ENCODE measurements at places on chromosomes 1 and 21.

DNA sequence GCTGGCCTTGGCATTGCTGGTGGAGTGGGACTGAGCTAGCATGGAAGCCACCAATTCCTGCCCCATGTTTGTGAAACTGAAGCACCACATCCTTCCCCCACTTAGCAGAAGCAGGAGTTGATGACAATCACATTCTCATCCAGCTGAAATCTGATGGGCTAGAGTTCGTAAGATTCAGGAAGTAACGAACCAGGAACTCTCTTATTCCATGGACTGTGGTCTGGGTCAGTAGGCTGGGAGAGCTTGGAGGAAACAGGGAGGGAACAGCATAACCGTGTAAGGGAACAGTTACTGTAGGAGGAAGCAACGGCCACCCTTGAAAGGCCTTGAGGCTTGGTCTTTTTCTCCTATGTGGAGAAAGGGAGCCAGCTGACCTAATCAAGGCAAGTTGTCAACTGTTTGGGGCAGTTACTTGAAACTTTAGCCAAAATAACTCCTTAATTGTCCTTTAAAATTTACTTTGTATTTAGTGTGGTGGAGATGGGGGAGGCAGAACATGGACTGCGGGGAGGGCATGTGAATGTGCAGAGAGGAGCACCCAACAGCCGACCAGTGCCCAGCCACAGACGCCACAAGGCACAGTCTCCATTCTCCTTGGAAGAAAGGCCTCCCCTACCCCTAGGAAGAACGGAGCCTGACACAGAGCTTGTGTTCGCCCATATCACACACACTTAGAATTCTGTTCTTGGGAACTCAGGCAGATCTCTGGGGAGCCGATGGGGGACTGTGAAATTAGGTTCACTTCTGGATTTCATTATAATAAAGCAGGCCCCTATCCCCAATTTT lies 2.0 kb upstream of the COQ8A start:
- no peak for DNase-seq
- H3K27me3 ChIP-seq: no peaks in the 10 kb centered on the region
- H3K27ac ChIP-seq: peak overlapping the region; percentile 96
- peaks cover 23% of the 10 kb centered on the region for H3K4me1 ChIP-seq
- H3K4me3 ChIP-seq: peak overlapping the region; percentile 84

GRCh38 chr1:45953934-45954847 lies 150.8 kb downstream of the MAST2 start:
- no peak overlapping the region for H3K4me3 ChIP-seq
- H3K4me1 ChIP-seq: no peaks in the 10 kb centered on the region
- no peak overlapping the region for H3K27ac ChIP-seq
- no peaks in the 10 kb centered on the region for H3K36me3 ChIP-seq

DNA sequence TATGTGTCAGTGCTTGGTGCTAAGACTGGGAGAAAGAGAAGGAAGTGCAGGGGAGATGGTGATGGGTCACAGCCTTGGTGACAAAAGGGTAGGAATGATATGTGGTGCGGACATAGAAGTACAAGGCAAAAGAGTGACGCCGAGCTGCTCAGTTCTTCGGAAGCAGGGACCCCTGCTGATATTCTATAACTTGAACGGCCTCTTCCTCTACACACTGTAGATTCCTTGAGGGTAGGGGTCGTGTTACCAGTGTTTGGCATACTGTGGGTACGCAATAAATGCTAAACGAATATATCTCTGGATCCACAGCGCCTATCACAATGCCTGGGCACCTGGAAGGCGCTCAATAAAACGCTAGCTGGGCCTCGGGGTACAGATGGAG lies 488 bp downstream of the DBT start:
- no peaks in the 10 kb centered on the region for H3K36me3 ChIP-seq
- H3K27me3 ChIP-seq: peaks cover 6% of the 10 kb centered on the region
- DNase-seq: no peak
- no peak overlapping the region for H3K27ac ChIP-seq
- no peak overlapping the region for H3K4me3 ChIP-seq

DNA sequence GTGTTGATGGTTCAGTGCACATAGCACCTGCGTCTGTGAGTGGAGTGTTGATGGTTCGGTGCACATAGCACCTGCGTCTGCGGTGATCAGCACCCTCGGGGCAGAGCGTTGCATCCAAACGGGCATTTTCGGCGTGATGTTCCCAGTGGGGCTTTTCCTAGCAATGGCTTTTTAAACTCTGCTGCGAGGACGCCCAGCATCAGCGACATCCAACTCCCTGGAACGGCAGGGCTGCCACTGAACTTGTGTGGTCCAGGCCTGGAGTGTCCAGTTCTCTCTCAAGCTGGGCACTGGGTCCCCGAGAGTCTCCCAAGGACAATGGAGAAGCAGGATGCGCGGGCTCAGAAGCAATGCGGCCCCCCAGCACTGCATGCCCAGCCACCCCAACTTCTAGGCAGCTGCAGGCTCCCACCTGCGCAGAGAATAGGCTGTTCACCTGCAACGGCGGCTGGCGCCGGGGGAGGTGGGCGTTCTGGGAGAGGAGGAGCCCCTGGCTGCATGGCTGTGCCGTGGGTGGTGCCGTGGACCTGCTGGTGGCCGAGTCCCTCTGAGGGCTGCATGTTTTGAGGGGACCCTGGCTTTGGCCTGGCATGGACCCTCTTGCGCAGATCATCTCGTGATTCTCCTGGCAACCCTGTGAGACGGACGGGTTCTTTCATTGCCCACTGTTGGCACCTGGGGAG lies 10.1 kb upstream of the C1orf174 start:
- H3K27ac ChIP-seq: no peak overlapping the region
- peaks cover 13% of the 10 kb centered on the region for H3K4me1 ChIP-seq
- DNase-seq: no peak
- H3K4me3 ChIP-seq: no peak overlapping the region
- no peaks in the 10 kb centered on the region for H3K36me3 ChIP-seq
- H3K27me3 ChIP-seq: no peaks in the 10 kb centered on the region

DNA sequence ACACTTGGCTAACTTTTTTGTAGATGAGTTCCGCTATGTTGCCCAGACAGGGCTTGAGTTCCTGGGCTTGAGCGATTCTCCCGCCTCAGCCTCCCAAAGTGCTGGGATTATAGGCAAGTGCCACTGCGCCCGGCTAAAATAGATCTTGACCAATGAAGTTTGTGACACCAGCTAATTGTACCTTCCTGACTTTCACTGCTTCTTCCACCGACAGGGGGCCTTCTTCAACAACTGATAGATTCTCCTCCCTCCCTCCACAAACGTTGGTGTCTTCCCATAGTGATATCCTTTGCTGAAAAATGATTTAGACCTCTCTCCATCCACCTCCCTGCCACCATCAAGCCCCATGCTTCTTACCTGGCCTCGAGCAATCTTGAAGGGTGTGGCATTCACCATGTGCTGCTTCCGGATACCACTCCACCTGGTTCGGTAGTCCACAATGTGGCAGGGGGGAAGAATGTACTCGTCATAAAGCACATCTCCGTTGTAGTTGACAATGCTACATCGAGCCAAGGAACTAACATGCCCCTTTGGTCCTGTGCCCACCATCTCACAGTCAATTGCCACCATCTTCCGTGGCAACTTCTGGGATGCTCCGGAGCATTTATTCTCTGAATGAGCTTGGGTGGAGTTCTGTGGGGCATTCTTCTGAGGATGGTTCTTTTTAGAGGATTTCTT lies 1.6 kb upstream of the METTL25B start:
- H3K27ac ChIP-seq: no peak overlapping the region
- no peaks in the 10 kb centered on the region for H3K27me3 ChIP-seq
- H3K36me3 ChIP-seq: peaks cover 39% of the 10 kb centered on the region
- no peak overlapping the region for H3K4me3 ChIP-seq

GRCh38 chr1:200258447-200259375 lies 151.1 kb downstream of the ZNF281 start:
- H3K36me3 ChIP-seq: no peaks in the 10 kb centered on the region
- H3K4me3 ChIP-seq: no peak overlapping the region
- peaks cover 4% of the 10 kb centered on the region for H3K27me3 ChIP-seq
- DNase-seq: no peak
- no peak overlapping the region for H3K27ac ChIP-seq
- peaks cover 7% of the 10 kb centered on the region for H3K4me1 ChIP-seq
